ENCODE measurements at places on chromosomes 3 and 15. TPM values are rescaled to one million over a fixed set of nuclear protein-coding genes. Genes with fewer than 3 reads are reported as not detected.

XIRP1 gene
- under 0.01 TPM for total RNA-seq

AGBL1 gene
- not detected for total RNA-seq

GLDN gene
- under 0.01 TPM for total RNA-seq

C2CD4A gene
- total RNA-seq: not detected

ZNF770 gene
- 38.9 TPM for total RNA-seq

C3orf49 gene
- not detected for total RNA-seq

ITGA11 gene
- total RNA-seq: 2.5 TPM

ULK3 gene
- 11.8 TPM for total RNA-seq

GXYLT2 gene
- 11.4 TPM for total RNA-seq

LDHAL6B gene
- not detected for total RNA-seq

HRH1 gene
- total RNA-seq: 13.1 TPM

IQCF5 gene
- not detected for total RNA-seq

COL6A6 gene
- total RNA-seq: not detected

DALRD3 gene
- total RNA-seq: 27.8 TPM

NRROS gene
- not detected for total RNA-seq

RYR3 gene
- total RNA-seq: 0.18 TPM

SGO1 gene
- total RNA-seq: 8.1 TPM

C3orf85 gene
- total RNA-seq: not detected

U2SURP gene
- 29.4 TPM for total RNA-seq

CACNA2D2 gene
- total RNA-seq: not detected

AADACL2 gene
- total RNA-seq: not detected

SLCO3A1 gene
- total RNA-seq: 2.2 TPM

TIMP4 gene
- 0.56 TPM for total RNA-seq

CD80 gene
- total RNA-seq: not detected

RLBP1 gene
- not detected for total RNA-seq

IL17RD gene
- total RNA-seq: 0.72 TPM

MBD4 gene
- 22.2 TPM for total RNA-seq

BTLA gene
- total RNA-seq: not detected

DUOX1 gene
- total RNA-seq: not detected
